ENCODE measurements at places on chromosomes 7 and 10.

DNA sequence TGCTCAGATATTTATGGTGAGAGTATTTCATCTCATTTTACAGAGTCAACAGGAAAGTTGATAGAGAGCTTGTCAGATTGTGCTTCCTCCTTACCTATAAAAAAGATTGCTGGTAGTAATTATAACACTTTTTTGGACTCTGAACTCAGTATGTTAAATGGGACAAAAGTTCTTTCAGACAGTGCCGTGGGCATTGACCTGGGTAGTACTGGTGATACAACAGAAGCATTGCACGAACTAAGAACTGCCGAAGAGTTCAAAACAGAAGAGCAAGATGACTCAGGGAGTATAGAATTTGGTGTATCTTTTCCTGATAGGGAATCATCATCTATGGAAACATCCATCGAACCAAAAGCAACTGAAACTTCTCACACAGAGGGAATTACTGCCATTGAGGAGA is 58.6 kb downstream of the LOXL4 start:
- no peak for DNase-seq

DNA sequence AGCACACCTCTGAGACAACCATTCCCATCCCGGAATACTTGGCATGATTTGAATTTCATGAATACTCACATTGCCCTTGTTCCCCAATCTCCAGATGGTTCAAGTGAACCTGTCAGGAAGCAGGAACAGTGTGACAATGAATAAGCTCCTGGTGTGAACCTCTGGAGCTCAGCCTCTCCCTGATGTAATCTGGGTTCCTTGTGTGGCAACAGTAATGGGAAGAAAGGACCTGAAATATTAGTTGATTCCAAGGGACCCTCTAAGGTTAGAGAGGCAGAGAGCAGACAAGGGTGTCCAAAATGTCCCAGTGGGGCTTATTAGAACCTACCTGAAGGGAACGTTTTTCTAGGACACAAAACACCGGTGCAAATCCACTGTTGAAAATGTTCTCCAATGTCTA is 8.5 kb downstream of the OR2A7 start:
- peak; percentile 77 for DNase-seq

DNA sequence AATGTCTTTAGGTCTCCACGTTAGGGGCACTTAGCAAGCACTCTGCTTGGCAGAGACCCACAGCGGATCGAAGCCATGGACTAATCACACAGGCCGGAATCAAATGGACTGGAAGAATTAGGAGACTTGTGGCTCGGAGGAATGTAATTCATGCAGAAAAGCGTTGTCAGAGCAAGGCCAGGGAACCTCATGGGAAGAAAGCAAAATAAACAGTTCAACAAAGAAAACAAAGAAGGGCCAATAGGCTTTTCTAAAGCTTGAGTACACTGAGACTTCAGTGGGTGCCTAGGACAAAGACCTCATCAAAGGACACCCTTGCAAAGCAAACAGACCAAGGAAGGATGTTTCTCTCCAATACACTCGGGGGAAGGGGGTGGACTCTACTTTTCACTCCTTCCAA is 171.1 kb downstream of the GLI3 start:
- no peak for DNase-seq

DNA sequence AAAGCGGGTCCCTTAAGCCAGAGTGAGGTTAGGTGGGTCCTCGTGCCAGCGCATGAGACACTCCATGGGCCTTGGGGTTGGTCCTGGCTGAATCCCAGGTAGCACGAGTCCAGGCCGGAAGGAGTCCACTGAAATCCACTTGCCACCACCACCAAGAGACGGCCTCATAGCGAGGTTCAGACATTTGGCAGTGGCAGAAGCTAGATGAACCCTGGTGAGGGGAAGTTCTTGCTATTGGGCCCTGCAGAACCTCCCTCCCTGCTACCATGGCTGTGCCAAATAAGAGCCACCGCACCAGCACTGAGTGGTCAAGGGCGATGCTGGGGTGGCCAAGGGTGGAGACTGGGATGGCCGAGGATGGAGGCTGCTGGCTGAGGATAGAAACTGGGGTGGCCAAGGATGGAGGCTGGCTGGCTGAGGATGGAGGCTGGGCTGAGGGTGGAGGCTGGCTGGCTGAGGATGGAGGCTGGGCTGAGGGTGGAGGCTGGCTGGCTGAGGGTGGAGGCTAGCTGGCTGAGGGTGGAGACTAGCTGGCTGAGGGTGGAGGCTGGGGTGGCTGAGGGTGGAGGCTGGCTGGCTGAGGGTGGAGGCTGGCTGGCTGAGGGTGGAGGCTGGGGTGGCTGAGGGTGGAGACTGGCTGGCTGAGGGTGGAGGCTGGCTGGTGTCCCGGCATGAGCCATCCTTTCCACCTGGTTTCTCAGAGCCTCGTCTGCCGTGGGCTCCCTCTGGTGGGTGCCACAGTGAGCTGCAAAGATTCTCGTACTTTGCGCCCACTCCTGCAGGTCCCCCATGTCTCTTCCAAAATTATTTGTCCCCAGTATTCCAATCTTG is 88.2 kb downstream of the ELFN1 start:
- DNase-seq: peak; percentile 35

- no peak for DNase-seq
Observed at GRCh38 chr7:150481922-150482321, 31.5 kb downstream of the GIMAP8 start.

DNA sequence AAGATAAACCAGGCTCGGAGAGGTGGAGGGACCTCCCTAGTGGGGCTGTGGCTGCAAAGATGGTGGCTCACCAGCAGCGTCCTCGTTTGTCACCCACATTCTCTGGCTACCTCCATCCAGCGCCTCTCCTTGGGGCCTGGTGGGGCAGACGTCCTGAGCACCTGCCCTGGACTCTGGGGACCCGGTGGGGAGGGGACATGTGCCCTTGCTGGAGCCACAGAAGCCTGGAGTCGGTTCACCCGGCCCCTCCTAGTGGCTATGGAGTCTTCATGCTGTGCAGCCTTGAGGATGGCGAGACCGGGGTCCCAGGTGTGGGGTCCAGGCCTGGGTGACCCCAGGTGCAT is 14.5 kb downstream of the TTYH3 start:
- DNase-seq: no peak

- DNase-seq: peak; percentile 12
Observed at GRCh38 chr7:22295402-22296264, 61.3 kb downstream of the RAPGEF5 start.

- no peak for DNase-seq
Observed at GRCh38 chr10:11113156-11113555, 95.5 kb downstream of the CELF2 start.

DNA sequence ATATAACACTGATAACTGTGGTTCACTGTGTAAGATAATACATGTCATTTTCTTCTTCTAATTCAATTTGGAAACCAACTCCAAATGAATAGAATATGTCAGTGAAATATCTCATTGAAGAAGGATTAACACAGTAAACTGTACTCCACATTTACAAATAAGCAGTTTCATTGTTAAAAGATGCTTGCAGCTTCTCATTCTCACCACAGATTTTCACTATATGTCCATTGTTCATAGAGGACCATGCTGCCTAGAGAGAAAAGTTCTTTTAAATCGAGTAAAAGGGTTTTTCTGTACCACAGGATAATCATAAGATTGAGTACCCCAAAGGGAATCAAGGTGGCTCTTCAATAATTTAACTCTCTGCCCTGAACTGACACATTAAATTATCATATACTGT is 165.5 kb downstream of the LRRN3 start:
- DNase-seq: no peak

DNA sequence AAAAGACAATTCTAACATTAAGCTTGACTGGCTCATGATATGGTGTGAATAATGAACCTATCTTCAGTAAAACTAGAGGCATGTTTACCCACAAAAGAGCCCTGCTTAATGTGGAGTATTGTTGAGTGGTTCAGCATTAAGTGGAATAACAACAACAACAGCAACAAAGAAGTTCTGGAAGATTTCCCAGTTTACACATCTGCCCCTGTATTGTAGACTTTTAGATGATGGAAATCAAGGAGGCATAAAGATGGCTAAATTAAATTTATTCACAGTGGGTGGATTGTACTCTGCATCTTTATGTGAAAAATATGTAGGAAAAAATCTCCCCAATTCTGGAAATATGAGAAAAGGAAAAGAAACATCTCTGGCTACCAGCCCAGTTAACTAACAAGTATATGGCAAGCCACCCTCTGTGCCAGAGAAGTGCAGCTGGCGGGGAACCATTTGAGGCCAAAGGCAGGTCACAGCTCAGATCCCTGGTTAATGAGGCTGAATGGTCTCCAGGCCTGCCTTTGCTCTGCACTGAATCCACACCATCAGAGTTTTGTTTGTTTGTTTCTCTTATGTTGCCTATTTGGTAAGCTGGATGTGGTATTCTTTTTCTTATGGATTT is 186.0 kb downstream of the SEMA3D start:
- DNase-seq: no peak

DNA sequence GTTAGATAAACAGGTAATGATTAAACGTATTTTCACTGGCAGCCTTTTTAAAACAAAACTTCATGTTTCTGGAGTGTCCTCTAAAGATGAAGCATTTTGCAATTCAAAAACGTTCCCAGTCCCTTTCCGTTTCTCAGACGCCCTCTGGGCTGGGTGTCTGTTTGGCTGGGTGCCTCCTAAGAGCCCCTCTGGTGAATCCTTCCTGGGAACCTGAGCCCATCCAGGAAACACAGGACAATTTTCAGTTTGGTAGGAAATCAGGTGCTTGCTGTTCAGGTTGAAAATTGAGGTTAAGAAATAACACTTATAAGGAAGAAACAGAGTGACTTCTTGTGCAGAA is 76.7 kb downstream of the CHN2 start:
- no peak for DNase-seq

- DNase-seq: peak; percentile 47
Observed at GRCh38 chr7:102273749-102274712, 12.6 kb upstream of the SH2B2 start.

DNA sequence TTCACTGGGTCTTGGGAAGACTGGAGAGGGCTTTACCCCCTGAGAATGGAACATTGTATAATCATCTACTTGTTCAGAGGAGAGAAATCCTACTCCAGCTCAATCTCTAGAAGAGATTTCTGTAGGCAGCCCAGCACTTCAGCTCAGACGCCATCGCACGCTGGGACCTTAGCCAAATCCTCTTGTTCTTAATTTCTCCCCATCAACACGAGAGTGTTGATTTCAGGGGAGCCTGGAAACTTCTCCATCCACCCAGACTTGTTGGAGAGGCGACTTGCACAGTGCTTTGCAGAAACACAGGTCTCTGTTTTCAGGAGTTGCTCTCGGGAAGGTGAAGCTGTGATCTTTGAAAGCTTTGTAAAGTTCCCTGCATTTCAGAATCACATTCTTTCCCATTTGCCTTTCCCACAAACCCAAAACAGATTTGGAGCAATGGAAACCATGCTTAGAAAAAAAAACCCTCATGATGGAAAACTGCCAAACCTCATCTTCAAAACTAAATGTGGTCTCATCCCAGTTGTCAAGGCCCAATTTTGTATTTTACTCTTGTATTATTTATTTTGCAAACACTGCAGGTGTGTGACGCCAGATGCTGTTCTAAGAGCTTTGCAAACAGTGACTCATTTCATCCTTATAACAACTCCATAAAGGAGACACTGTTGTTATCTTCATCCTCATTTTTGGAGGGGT is 60.9 kb downstream of the CALML3 start:
- no peak for DNase-seq

- DNase-seq: no peak
Observed at GRCh38 chr10:110755781-110756180, 111.6 kb downstream of the RBM20 start.
